H4 (cell line): ENCODE measurements at places on chromosomes 12 and 14. TPM values are rescaled to one million over a fixed set of nuclear protein-coding genes. Genes with fewer than 3 reads are reported as not detected.

DNA sequence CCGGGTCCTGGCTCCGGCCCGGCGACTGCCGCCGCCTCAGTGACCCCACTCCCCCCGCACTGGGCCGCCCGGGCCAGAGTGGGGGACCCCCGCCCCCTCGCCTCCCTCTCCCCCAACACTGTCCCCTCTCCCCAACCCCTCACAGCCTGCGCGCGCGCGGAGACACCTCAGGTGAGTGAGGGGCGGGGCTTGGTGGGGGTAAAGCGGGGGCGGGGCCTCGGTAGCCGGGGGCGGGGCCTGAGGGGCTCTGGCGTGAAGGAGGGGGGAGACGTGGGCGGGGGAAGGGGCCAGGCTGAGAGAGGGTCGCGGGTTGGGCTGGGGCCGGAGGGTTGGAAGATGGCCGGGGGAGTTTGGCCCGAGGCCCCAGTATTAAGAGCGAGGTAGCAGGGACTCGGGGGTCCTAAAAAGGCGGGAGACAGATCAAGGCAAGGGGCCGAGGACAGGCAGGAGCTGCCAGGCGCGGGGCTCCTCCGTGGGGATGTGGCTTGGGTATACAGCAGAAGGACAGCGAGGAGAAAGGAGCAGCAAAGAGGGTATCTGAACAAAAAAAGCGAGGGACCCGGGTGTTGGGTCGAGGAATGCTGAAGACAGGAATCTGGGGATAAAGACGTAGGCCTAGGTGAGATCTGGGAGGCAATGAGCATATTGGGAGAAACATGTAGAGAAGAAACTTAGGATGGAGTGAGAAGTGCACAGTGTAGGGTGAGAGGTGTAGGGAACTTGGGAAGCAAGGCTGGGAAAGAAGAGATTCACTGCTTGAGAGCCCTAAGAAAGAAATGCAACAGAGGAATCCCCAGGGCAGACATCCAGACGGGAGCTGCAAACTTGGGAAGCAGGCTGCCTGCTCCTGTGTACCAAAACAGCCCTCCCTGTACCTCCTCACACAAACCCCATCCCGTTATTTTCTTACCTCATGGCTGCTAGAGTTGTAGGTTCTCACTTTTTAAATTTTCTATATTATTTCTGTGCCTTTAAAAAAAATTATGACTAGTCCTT is 10.8 kb downstream of the SUOX start:
- no peak for DNase-seq

DNA sequence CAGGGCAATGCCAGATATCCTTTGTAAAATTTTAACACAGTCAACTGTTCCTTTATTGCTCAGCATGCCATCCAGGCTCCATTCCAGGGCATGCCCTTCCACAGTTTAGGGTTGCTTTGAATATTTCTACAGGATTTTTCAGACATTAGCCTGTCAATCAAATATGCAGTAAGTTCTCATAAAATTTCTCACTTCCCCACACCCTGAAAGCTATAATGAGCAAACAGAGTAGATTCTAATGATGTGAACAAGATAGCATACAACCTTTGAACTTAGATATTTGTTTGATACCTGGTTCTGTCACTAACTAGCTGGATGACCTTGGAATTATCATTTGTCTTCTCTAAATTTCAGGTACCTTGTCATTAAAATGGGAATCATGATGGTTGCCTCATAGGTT is 251.2 kb downstream of the SYT1 start:
- DNase-seq: no peak

DNA sequence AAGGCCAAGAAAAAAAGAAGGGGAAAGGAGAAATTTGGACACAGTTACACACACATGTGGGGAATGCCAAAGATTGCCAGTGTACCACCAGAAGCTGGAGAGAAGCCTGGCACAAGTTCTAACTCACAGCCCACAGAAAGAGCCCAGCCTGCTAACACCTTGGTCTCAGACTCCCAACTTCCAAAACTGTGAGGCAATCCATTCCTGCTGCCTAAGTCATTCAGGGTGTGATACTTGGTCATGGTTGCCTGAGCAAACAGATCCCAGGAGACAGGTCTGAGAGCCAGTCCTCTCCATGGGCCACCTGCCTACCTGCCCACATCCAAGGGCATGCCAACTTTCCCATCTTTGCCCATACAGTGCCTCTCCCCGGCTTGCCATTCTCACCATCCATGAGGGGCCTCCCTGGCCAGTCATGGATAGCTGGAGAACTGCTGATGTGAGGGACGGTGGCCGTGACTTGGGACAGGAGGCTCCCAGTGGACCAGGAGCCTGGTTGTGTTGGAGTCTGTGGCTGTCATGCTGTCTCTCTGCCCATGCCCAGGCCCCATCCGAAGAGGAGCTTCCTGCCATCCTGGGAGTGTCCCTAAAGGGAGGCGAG is 198.0 kb upstream of the RTL1 start:
- no peak for DNase-seq

- DNase-seq: no peak
Measured at GRCh38 chr12:114685869-114686268, 1.9 kb upstream of the TBX3 start.

DNA sequence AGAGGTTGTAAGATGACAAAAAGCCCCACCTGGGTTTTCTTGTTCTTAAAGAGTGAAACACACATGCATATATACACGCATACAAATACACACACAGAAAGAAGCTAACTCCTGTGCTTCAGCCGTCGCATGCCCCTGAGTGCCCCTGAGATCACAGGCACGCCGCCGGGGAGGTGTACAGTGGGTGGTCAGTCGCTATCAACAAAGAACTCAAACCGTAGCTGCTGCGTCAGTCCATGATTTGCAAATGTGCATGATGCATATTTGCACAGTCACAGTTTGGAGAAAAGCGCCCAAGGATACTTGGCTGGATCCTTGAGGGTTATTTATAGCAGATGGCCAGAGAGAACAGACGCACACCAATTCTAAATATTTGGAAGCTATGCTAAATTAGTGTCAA is 206.9 kb downstream of the TMEM132D start:
- peak; percentile 47 for DNase-seq

- no peak for DNase-seq
Measured at GRCh38 chr12:388541-389141, 479 bp downstream of the KDM5A start.

DNA sequence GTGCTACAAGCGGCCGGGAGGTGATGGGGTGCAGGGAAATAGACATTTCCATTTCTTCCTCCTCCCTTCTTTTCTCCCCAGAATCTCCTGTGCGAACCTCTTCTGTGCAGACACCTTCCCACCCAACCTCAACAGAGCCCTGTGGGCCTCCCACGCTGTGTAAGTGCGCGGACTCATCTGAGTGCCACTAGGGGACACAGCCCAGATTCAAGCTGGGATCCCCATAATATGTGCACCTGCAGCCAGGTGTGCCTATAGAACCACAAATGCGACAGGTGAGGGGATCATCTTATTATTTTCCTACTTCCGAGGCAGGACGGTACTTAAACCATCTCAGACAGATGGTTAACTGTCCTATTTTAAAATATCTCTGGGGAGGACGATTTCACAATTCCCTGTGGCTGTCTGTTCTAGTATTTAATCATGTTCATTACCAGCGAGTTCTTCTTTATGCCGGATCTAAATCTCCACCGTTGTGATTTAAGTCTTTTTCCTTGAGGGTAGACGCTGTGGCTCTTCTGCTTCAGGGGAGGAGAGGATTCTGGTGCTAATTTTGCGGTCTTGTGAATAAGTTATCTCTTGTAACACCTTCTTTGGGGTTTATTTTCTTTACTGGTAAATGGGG is 17.2 kb upstream of the CACNA1C start:
- DNase-seq: no peak

GRCh38 chr12:57420482-57420881 is 10.4 kb downstream of the R3HDM2 start:
- DNase-seq: no peak

HOXC9 gene
- 2.4 and 5.6 TPM in 2 replicates for total RNA-seq

SERPINA12 gene
- not detected in 2 replicates for total RNA-seq

PARPBP gene
- total RNA-seq: 29.8 and 30.0 TPM in 2 replicates

RBP5 gene
- 0.88 TPM in 1 of 2 replicates, not detected in the other for total RNA-seq

CD163 gene
- not detected in 2 replicates for total RNA-seq

FZD10 gene
- total RNA-seq: 0.04 and 0.19 TPM in 2 replicates
